ENCODE measurements at places on chromosomes 13 and 19.

DNA sequence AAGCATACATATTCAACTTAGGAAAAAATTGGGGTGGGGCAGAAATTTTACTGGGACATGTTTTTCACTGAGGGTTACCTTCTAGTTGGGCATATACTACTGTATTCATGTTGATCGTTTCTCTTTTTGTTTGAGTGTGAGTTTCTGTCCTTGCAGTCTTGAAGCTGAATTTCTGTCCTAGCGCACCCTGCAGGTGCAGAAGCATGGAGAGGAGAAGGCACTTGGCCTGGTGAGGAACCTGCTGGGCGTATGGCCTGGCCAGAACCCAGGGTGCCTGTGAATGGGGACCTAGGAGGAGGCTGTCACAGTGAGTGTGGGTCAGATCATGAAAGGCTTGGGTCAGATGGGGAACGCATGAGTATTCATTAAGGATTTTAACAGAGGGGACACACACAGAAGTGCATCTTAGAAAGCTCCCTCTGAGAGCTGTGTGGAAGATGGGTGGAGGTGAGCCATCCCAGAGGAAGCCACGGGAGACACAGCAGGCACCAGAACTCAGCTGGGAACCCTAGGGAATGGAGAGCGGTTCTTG is 36.8 kb downstream of the SERP2 start:
- DNase-seq = no peak

GRCh38 chr13:47621931-47622330 is 379.1 kb downstream of the SUCLA2 start:
- no peak for DNase-seq

DNA sequence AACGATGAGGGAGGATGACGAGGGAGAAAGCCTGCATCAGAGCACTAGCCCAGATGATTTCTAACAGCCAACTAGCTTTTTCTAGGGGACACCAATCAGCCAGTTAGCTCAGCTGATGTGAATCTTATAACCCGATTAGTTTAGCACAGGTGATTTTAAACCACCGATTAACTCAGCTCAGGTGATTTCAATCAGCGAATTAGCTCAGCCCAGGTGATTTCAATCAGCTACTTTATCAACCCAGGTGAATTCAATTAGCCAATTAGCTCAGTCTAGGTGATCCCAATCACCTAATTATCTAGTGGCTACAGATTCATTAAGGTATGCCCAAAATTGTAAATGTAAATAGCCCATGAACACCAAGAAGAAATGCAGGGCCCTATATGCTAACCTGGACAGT is 146.9 kb downstream of the ZNF486 start:
- DNase-seq = no peak

- peak; percentile 97 for DNase-seq
These were observed 8.1 kb downstream of the PIK3R2 start for GRCh38 chr19:18160971-18161635.

GRCh38 chr13:95492044-95492801 is 60.3 kb upstream of the CLDN10 start:
- DNase-seq = no peak

DNA sequence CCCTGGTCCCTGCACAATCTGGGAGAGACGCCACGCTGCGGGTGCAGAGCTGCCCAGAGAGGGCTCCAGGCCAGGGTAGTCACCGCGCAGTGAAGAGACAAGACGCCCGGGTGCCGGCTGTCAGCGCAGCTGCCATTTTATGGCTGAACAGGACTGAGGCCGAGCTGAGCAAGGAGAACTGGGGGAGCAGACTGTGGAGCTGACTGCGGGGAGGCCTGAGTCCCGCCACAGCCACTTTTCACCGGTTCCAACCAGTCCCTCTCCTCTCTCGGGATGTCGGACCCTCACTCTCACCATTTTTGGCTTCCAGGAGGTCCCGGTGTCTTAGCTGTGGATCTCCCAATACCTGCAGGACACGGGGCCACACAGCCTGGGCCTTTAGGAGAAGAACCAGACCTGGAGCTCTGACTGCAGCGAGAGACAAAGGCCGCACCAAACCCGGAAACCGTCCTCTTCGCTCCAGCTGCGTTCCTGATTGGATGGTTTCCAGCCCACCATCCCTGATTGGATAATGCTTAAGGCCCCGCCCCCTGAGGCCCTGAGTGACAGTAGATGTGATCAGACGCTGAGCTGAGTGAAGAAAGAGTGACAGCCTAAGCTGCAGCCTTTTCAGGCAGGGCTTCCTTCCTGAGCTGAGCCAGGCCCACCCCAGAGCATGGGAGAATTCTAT is at the start of gene ZNF626:
TSS of gene ZNF626 (minus strand) at position 422 of the 670 bp plus-strand sequence. CDS start at position 297, 125 bp downstream.
- peak; percentile 82 for DNase-seq

- no peak for DNase-seq
These were observed 26.5 kb downstream of the PAK4 start for GRCh38 chr19:39152066-39152465.

- no peak for DNase-seq
These were observed 23.9 kb upstream of the URAD start for GRCh38 chr13:28012383-28012782.

GRCh38 chr13:106182404-106182803 is 353.1 kb downstream of the EFNB2 start:
- no peak for DNase-seq

GRCh38 chr13:101941095-101941783 is 460.6 kb downstream of the FGF14 start:
- no peak for DNase-seq

- no peak for DNase-seq
These were observed 3.5 kb upstream of the UBAC2 start for GRCh38 chr13:99197117-99197651.

- DNase-seq = no peak
These were observed 27.1 kb downstream of the FAM216B start for GRCh38 chr13:42808341-42808940.

- no peak for DNase-seq
These were observed 47.4 kb upstream of the RCBTB2 start for GRCh38 chr13:48580185-48580803.

GRCh38 chr13:33636955-33637670 is 180.8 kb upstream of the RFC3 start:
- no peak for DNase-seq

DNA sequence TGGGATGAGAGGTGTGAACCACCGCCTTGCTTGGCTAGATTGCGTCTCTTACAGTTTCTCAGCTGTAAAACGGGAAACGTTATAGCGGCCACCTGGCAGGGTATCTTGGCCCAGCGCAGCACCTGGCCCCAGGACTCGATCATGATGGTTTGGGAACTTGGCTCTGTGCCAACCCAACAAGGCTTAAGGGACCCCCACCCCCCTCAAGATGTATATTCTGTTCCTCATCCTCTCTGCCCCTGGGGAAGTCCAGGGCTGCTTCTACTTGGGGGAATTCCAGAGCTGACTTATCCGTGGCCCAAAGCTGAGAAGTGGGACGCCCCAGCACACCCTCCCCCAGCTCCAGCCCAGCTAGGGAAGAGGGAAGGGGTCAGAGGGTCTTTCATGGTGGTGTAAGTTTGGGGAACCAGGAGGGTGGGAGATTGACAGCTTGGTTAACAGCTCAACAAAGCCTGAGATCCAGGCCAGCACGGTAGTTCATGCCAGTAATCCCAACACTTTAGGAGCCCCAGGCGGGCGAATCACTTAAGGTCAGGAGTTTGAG is 695 bp downstream of the ICAM1 start:
- DNase-seq = peak; percentile 72

DNA sequence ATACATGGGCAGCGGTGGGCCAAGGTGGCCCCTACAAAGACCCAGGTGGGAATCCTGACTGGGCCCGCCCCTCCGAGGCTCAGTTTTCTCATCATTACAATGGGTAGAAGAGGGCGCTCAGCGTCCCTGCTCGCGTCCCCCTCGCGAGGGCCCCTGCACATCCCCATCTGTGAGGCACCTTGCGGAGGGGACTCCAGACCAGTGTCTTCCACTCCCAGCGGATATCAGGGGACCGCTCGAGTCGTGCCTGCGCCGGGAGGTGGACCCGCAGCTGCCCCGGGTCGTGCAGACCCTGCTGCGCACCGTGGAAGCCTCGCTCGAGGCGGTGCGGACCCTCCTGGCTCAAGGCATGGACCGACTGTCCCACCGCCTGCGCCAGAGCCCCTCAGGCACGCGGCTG is 15.3 kb upstream of the COLGALT1 start:
- no peak for DNase-seq

DNA sequence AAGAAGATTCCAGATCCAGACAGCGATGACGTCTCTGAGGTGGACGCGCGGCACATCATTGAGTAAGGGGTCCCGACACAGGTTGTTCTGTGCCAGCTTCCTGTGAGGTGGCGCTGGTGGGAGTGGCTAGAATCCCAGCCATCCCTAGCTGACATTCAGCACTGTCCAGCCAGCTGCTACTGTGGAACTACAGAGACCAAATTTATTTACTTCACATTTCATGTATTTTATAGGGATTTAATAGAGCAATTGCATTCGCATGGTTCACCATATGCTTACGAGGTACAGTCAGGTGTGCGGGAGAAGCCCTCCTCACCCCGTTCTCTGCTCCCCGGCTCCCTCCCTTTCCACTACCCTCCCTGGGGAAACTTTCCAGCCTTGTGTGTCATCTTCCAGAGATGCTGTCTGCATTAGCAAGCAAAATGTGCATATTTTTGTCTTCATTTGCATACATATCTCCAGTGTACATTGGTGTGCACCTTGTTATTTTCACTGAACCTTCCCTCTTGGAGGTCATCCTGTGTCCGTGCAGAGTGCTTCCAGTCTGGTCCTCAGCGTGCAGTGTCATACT is 47.2 kb downstream of the SMARCA4 start:
- no peak for DNase-seq

- DNase-seq = no peak
These were observed 4.2 kb downstream of the MED16 start for GRCh38 chr19:888581-889385.

GRCh38 chr19:13155472-13156359 is 5.5 kb downstream of the IER2 start:
- peak; percentile 73 for DNase-seq

GRCh38 chr19:14544047-14544446 is 14.7 kb downstream of the TECR start:
- DNase-seq = peak; percentile 22

DNA sequence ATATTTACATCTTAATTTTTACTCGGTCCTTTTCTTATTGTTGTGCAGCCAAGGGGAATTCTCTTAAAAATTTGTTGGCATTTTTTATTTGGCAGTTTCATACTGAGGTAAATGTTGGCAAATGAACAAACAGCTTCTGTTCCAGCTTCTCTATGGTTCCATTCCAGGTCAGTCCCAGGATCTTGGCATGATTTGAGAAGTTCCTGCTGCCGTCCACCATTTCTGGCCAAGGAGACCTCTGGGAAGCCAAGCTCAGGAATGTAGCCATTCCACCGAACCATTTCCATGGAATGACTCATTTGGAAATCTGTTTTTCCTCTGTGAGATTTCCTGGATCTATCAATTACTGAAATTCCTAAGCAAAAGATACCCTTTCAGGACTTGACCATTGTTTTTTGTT is 43.9 kb downstream of the SLC10A2 start:
- DNase-seq = no peak

GRCh38 chr13:39364947-39365468 is 238.0 kb downstream of the LHFPL6 start:
- no peak for DNase-seq

DNA sequence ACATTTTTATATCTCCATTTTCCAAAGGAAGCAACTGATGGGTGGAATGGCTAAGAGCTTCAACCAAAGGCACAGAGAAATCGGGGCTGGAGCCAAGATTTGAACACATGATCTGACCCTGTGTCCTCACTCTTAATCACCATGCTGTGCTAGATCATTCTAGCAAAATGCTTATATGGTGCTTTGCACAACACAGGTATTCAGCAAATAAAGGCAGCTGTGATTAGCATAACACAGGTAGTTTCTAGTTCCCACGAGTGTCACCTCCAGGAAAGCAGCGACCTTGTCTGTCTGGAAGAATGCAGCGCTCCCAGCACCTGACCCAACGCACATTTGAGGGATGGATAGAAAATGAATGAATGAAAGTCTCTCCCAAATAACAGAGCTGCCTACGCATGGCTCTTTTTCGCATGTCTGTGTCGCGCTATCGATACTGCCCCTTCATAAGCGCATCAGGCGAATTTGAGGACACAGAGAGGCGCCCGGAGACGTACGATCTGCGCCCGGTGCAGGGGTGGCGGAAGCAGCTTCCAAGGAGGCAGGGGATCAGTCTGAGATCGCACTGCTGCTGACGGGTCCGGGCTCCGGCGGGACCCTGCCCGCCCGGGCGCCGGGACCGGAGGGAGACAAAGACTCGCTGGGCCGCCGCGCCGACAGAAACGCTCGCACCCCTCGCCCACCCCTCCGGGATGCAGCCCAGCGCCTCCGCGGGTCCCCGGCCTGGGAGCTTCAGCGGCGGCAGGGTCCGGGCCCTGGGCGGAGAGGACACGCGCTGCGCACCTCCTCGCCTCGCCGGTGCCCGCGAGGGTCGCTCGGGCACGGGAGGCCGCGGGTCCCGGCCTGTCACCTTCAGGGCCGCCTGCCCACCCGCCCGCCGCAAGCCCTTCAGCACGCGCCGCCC is 609 bp downstream of the EPS15L1 start:
- DNase-seq = peak; percentile 61

DNA sequence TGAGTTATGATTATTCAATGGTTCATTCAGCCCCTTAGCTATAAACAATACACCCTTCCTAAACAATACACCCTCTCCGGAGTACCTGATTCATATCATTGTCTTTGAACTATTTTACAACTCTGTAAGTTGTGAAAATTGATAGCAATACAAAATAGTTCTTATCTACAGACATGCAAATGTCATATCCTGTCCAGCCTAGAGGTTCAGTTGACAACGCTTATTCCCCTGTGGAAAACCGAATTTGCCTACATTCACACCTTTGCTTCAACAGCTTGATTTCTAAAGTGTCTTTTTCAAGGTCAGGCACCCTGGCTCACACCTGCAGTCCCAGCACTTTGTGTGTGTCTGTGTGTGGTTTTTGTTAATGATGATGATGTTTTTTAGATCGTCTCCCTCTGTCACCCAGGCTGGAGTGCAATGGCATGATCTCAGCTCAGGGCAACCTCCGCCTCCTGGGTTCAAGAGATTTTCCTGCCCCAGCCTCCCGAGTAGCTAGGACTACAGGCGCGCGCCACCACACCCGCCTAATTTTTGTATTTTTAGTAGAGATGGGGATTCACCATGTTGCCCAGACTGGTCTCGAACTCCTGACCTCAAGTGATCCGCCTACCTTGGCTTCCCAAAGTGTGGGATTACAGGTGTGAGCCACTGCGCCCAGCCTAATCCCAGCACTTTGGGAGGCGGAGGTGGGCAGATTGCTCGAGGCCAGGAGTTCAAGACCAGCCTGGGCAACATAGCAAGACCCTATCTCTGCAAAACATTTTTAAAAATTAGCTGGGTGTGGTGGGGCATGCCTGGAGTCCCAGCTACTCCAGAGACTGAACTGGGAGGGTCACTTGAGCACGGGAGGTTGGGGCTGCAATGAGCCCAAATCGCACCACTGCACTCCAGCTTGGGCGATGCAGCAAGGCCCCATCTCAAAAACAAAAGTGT is 9.6 kb downstream of the C19orf53 start:
- no peak for DNase-seq

Measured in GM13977 (cell line).